ENCODE measurements at places on chromosomes 6 and 20.

DNA sequence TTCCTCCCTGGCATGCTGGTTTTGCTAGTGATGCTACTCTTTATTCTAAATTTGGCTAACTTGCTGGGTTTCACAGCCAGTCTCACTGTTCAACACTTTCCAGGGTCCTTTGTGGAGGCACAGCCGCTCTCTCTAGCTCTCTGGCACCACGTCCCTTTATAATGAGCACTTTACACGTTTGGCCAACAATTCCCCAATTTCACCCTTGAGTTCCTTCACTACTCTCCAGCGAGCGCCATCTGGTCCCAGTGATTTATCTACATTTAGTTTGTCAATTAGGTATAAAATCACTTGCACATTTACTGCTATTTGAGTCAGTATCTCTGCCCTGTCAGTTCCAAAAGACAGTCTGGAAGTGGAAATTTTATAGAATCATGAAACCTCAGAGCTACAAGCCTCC lies 241.9 kb upstream of the MOCS1 start:
- DNase-seq: no peak

DNA sequence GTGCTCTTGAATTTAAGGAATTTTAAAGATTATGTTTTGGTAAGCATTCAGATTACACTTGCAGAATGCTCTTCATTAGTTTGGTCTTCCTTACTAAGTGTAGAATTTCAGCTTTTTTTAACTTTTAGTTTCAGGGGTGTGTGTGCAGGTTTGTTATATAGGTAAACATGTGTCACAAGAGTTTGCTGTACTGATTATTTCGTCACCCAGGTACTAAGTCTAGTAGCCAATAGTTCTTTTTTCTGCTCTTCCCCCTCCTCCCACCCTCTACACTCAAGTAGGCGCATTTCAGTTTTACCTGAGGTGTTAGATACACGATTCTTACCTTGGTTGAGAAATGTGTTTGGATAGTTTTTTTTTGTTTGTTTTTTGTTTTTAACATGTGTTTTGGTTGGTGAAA lies 68.3 kb downstream of the AFG1L start:
- no peak for DNase-seq

DNA sequence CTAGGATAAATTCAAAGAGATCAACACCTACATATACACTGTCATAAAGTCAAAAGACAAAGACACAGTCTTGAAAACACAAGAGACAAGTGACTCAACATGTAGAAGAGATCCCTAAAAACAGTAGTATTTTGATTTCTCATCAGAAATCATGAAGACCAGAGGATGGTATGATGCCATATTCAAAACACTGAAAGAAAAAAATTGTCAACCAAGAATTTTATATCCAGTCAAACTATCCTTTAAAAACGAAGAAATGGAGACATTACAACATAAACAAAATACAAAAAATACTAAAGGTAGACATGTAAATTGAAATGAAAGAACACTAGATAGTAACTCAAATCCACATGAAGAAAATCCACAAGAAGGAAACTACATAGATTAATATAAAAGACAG lies 27.3 kb upstream of the HBS1L start:
- DNase-seq: no peak

GRCh38 chr20:38855356-38855755 lies 49.9 kb downstream of the PPP1R16B start:
- DNase-seq: no peak

DNA sequence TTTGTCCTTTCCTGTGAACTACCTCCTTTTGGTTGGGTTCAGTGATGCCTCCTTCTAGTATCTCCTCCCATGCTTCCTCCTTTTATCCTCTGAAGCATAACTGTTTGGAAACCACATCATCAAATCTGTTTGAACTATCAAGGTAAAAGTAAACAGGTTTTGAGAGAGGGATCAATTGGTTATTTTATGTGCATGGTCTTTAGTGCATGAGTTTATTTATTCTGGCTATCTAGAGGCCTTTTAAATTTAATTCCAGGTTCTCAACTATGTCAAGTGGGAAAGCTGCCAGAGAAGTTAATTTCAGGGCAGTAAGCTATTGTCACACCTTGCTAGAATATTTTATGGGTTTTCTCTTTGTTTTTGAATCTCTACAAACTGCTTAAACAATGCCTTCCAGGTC lies 54.1 kb downstream of the WASF1 start:
- DNase-seq: no peak

GRCh38 chr6:131368198-131368911 lies 204.7 kb upstream of the ARG1 start:
- peak; percentile 7 for DNase-seq

DNA sequence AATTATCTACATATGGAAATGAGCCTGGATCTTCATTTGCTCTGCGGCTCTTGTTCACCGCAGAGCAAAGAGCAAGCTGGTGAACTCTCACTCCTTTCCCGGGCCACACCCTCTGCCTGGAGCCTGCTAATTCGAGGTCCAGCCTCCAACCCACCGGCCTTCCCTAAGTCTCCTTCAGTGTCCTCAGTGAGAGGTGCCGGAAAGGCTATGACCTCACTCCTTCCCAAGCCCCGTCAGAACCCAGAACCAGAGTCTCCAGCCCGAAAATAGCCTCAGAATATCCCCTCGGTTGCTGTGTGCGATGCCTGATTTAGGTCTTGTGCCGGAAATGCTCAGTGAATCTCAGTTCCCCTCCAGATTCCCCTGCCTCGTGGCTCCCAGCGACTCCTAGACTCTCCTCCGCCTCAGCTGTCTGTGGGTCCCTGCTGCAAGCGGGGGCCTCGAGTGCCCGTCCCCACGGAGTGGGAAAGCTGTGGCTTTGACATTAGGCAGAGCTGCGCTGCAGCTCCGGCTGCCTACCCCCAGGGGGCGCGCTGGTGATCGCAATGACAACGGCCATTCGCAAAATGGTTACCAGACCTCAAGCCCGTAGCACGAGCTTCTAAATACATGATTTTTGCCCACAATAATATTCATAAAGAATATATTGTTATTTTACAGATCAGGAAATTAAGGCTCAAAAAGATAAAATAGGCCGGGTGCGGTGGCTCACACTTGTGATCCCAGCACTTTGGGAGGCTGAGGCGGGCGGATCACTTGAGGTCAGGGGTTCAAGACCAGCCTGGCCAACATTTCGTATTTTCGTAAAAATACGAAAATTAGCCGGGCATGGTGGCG lies 4.1 kb upstream of the BNIP5 start:
- DNase-seq: peak; percentile 81

DNA sequence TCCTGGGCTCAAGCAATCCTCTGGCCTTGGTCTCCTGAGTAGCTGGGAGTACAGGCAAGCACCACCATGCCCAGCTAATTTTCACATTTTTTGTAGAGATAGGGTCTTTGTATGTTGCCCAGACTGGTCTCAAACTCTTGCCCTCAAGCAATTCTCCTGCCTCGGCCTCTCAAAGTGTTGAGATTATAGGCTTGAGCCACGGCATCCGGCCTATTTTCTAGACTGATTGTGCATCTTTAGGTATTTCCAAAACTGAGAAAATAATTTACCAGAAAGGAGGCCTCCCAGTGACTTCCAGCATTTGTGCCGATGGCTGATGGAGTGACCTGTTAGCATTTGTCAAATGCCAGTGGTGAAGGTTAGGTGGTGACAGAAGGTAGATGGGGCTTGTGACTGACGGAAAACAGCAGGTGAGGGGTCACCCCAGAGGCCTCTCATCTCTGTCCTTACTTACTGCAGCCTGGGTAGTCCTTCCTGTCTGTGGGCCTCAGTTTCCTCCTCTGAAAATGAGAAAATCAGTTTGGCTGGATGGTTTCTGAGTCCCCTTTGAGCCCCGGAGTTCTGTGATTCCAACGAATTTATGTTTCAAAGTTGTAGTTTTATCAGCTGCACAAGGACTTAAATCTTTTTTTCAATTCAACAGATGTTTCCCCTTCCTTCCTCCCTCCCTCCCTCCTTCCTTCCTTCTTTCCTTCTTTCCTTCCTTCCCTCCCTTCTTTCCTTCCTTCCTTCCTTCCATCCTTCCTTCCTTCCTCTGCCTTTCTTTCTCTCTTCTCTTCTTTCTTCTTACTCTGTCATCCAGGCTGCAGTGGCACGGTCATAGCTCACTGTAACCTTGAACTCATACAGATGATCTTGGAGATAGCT lies 53.5 kb downstream of the TGM2 start:
- DNase-seq: no peak

GRCh38 chr20:10802236-10802635 lies 128.4 kb upstream of the JAG1 start:
- no peak for DNase-seq

- DNase-seq: no peak
Measured at GRCh38 chr20:59723108-59723500, 118.8 kb downstream of the PHACTR3 start.

DNA sequence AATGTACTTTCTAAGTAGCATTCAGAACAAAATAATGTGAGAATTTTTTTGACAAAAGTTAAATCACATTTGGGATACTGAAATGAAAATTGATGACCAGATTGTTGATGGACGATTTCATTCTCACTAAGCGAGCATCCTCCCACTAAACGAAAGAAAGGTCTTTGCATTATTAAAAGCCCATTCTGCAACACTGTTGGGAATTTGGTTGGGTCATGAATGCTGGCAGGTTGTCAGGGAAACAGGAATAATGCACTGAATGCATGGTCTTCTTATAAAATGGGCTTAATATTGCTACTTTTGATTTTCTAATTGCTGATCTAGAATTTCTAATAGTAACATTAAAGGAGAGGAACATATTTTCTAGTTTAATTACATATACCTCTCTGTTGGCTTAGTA lies 229.8 kb downstream of the NKAIN2 start:
- DNase-seq: no peak

DNA sequence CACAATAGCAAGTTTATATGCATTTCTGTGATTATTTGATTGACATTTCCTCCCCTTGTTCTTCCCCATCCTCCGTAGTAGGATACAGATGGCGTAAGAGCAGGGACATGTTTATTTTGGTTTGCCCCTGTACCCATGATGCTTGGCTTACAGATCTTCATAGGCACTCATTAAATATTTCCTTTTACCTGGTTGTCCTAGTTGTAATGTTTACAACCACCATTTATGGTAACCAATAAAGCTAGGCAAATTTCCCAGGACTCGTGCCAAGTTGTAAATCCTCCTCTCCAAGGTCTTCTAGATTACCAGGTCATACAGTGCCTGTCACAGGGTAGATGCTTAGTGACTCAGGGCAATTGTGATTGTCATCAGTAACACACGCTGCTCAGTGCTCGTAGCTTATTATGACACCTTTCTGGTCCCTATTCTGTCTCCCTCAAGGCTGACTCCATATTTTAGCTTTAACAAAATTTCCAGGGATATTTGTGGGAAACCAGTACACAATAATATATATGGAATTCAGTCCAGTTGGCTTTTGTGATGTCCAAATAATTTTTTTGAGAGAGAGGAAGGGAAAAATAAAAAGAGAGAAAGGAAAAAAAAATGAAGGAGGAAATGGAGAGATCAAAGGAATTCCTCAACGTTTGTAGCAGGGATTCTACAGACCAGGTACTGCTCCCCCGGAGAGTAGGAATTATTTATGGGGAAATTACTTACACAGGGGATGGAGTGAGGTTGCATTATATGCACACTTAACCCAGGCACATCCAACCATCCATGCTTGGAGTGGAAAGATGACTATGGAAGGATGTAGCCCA lies 24.6 kb downstream of the CYP24A1 start:
- no peak for DNase-seq

DNA sequence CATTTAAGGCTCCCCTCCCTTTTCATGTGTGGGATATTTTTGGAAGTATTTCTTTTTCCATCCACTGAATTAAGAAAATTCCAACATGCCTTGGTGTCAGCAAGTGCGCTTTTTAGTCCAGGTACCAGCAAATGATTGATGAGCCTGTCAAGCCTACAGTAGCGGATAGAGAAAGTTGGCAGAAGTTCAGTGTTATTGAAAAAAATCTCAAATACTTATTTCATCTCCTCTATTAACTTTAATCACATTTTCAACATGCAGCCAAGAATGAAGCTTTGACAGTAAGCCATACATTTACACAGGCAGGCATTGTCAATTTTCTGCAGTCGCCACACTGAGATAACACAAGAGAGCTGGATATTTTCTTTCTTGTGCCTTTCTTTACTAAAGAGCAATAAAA lies 50.4 kb downstream of the BLOC1S5 start:
- no peak for DNase-seq

GRCh38 chr20:57785061-57785460 lies 75.2 kb upstream of the PMEPA1 start:
- DNase-seq: no peak

DNA sequence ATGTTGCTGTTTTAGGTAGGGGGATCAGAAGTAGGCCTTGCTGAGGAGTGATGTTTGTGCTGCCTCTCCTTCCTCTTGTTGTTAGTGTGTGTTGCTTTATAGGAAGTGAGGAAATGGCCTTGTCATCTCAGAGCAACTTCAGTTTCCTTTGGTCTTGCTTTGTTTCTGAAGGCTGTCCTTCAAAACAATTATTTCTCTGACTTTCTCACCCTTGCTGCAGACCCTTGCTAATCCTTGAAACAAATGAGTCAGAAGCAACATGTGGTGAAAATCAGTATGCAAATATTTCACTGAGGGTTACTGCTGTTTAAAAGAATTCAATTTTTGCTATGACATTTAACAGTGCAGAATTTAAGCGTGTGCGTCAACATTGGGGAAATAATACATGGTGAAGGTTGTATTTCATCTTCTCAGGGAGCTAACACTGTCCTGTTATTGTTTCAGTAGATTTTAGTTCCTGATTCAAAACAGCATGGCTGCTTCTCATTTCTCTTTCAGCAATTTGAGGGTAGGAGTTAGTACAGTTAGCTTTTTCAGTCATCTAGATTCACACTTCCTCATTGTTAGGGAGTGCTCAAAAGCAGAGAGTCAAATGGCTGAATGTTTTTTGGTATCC lies 13.8 kb downstream of the RNF144B start:
- no peak for DNase-seq

GRCh38 chr6:160069050-160069454 lies 52.6 kb upstream of the SLC22A1 start:
- DNase-seq: peak; percentile 18

DNA sequence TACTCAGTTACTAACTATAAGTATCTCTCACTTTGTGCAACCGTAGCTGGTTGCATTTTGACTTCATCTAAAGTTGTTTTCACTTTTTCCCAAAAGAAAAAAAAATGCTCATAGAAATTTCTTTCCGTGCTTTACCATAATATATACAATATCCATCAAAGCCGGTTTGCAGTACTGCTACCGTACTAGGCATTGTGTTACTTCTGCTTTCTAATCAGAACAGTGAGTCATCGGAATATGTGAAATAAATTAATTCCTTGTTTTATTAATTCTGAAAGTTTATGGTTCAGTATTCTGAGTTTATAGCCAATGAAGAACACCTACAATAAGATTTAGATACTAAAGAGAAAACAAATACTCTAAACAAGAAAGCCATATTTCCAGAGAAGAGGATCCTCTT lies 72.5 kb downstream of the TNFRSF21 start:
- no peak for DNase-seq

GRCh38 chr20:1517010-1517409 lies 25.8 kb upstream of the SIRPB2 start:
- DNase-seq: no peak

- DNase-seq: no peak
Measured at GRCh38 chr6:22017766-22018165, 279.1 kb downstream of the PRL start.

- no peak for DNase-seq
Measured at GRCh38 chr6:8829296-8829695, 394.0 kb upstream of the SLC35B3 start.

- DNase-seq: peak; percentile 52
Measured at GRCh38 chr20:3239026-3239866, at the start of gene SLC4A11. TSS of gene SLC4A11 (minus strand) at chr20:3239190. CDS start at chr20:3239137, 53 bp downstream.

GRCh38 chr6:139584599-139584998 lies 210.2 kb upstream of the CITED2 start:
- DNase-seq: no peak

Data from CD4-positive, alpha-beta T cell treated with Interleukin-17A for 4 hours (primary cell).